ENCODE measurements at places on chromosomes 16 and 17. TPM values are rescaled to one million over a fixed set of nuclear protein-coding genes. Genes with fewer than 3 reads are reported as not detected.
A peak's percentile ranks its signal among the peaks of the same experiment; 100 is the strongest.

LITAFD gene
- total RNA-seq = not detected

TM4SF5 gene
- not detected for total RNA-seq

DNA sequence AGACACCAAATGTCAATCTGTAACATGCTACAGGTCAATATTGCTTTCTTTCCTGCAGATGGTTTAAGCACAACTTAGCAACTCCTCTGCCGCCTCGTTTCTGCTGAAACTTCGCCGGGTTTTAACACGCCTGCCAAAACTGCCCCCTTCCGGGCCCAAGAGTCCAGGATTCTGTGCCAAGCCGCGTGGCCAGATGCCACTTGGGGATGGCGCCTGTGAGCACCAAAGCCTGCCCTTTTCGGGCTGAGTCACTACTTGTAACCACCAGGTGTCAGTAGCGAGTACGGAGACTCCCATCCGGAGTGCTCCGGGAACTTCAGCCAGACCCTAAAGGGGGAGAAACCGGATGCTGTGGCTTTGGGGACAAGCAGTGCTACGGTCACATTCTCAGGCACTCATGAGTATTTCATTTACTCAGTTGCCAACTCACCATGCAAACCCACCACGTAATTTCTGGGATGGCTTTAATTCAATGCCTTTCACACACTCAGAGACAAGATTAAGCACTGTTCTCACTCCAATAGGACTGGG lies 7.8 kb downstream of the PMP22 start:
- peak; percentile 68 for DNase-seq

DNA sequence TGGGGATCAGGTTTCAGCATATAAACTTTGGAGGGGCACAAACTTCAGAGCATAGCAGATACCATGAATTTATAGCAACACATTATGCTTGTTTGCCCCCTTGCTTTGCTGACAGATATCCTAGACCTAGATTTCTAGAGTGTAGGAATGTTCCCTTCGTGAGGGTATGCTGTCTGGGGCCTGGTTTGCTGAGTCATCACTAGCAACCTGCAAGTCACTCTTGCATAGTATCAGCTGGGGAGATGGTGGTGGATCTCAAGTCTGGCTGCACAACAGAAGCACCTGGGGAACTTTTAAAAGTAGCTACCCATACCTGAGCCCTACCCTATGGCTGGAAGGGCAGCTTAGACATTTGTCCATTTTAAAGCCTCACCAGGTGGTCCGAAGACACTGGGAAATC lies 22.3 kb upstream of the HSBP1 start:
- no peak for DNase-seq

GRCh38 chr17:13395346-13395745 lies 206.4 kb downstream of the HS3ST3A1 start:
- DNase-seq = no peak

- no peak for DNase-seq
These were observed 63.7 kb upstream of the BCO1 start for GRCh38 chr16:81174644-81175324.

DNA sequence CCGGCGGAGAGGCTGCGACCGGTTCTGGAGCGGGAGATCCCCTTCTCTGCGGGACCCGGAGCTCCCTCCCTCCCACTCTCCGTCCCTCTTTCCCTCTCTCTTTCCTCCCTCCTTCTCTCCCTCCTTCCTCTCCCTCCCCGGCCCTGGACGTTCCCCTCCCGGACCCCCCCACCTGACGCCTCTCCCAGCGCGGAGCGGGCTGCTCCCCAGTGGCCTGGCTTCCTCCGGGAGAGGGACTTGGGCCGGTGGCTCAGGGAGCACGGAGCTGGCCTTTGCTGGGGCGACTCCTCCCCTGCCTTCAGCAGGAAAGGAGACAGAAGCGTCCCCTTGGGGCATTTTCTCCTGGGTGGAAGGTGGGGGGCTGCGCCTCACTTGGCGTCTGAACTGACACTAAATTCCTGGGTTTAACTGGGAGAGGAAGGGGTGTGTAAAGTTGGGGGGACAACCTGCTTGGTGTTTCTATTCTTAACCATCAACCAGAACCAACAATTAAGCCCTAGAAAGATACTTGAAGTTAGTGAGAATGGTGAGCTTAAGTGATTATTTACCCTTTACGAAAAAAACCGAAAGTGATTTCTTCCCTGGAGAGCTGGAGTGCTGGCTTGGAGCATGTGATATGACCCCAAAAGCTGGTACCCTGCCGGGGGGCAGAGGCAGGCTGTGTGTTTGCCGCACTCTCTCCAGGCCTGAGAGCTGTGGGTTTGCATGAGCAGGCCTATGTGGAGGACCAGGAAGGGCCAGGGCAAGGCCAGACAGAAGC lies 775 bp downstream of the SPIRE2 start:
- no peak for DNase-seq

GRCh38 chr16:29765167-29766032 lies 12.7 kb upstream of the ZG16 start:
- no peak for DNase-seq

DNA sequence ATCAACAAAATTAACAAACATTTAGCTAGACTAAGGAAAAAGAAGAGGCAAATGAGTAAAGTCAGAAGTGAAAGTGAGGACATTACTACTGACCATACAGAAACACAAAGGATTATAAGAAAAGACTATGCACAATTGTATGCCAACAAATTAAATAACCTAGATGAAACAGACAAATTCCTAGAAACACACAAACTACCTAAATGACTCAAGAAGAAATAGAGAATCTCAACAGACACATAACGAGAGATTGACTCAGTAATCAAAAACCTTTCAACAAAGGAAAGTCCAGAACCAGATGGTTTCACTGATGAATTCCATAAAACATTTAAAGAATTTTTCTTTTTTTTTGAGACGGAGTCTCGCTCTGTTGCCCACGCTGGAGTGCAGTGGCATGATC lies 35.7 kb upstream of the MYLK3 start:
- no peak for DNase-seq

- DNase-seq = no peak
These were observed 478.3 kb upstream of the ZFHX3 start for GRCh38 chr16:73526011-73526804.

- peak; percentile 73 for DNase-seq
These were observed 3.4 kb downstream of the SLC38A10 start for GRCh38 chr17:81291662-81292061.

- DNase-seq = no peak
These were observed 842 bp upstream of the CALB2 start for GRCh38 chr16:71357681-71358080.

- DNase-seq = no peak
These were observed 16.6 kb downstream of the PLXDC1 start for GRCh38 chr17:39134878-39135277.
